AG09319 (cell line): ENCODE measurements at places on chromosomes 3 and 15.

GRCh38 chr15:57223887-57224286 is 152.4 kb upstream of the CGNL1 start:
- no peak for DNase-seq

DNA sequence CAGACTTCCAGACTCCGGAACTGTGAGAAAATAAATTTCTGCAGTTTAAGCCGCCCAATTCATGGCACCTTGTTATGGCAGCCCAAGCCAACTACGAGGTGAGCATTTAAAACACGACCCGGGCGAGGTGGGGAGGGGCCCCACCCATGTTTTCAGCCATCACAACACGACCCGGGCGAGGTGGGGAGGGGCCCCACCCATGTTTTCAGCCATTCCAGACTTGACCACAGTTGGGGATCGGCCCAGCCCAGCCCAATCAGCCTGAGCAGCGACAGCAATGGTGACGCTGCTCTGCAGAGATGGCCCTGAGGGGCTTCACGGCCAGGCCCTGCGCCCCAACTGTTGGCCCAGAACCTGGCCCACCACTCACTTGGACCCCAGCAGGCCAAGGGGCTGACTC is 93.1 kb downstream of the ATP10A start:
- DNase-seq: no peak

DNA sequence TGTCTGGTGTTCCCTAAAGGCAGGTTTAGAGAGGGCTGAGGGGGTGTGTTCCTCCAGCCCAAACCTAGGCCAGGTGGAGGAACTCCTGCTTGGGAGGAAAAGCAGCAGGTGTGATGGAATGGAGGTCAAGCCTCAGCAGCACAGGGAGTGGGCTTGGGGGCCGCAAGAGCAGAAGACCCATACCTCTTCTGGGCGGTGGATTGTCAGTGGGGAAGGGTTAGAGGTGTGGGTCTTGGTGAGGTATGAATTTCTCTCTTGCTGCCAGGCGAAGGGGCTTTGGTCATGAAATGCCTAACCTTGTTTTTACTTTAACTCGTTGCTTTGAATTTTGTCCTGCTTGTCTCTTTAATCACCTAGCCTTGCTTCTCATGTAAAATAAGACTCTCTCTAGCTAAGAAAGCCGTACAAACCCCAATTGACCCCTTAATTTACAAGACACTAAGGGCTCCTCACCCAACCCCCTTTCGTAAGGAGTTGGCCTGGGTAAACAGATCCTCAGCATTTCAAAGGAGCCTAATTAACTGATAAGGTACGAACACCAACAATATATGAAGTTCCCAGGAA is 38.9 kb downstream of the DHX30 start:
- no peak for DNase-seq

DNA sequence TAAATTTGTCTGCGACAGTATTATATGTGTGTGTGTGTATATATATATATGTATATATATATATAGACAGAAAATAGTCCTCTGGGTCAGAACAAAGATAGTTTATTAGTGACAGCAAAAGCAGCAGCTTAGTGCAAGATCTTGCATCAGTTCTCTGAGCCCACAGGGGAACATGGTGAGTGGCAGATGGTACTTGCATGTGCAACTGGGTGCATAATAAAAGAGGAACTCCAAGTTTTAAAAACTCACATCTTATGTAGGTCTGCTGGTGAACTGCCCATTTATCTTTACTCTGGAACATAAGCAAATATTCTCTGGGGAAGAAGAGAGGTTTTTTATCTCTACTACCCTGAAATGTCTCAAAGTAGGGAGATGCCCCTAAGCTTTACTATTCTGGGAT is 276.4 kb downstream of the POLQ start:
- DNase-seq: no peak

DNA sequence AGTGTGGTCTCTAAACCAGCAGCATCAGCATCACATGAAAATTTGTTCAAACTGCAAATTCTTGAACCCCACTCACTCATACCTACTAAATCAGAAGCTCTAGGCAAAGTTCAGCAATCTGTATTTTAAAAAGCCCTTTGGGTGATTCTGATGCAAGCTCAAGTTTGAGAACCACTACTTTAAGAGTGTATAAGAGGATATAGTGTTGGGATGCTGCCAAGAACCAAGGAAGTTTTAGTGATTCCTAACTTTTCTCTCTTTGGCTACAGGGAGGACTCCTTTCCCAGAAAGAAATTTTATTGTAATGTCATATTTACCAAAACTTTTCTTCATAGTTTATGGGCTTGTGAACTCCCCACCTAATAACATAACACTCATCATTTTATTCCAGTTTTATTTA is 422.2 kb downstream of the TBC1D5 start:
- no peak for DNase-seq

- DNase-seq: no peak
Measured at GRCh38 chr3:183884097-183884426, 618 bp downstream of the PARL start.

GRCh38 chr15:101528108-101528916 is 38.8 kb upstream of the PCSK6 start:
- DNase-seq: no peak
